ENCODE measurements at places on chromosomes 2 and 18.

DNA sequence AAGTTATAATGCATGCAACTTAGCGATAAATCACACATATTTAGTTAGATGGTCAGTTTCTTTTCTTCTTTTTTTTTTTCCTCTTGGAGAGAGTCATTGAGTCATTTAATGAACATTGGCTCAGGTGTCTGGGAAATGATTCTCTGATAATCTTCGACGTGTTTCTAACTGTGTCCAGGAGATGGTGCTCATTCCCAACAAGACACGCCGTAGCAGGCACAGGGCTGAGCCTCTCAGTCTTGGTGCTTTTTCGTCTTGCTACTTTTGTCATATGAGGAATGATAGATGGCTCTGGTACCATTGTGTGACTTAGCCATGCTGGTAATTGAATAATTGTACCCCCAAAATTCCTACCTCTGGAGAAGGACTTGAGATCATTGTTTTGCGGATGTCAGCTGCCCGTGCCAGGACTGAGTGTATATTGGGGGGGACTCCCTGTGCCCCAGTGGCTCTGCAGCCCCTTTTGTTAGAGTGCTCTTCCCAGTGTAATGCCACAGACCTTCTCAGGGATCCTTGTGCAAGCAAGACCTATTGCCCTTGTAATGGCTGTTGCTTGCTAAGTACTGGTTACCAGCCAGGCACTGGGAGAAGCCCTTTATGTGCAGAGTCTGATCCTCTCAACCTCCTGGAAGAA, 107.6 kb upstream of the CYRIA start:
- peak; percentile 24 for DNase-seq

GRCh38 chr2:239249776-239250175, 151.0 kb downstream of the HDAC4 start:
- DNase-seq: no peak

GRCh38 chr18:22422909-22423548, 5.3 kb upstream of the CTAGE1 start:
- DNase-seq: no peak

DNA sequence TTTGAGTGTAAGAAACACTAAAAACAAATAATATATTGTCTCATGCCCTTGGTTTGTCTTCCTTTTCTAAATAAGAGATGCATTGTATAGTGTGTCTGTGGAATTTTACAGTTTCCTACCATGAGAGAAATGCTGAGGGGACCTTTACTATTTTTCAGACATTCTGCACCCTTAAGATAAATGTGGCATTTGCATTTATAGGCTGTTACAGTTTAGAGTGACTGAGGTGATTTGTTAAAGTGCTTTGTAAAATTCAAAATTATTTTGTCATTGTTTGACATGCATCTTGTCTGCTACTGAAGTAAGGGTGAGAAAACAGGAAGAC, 78.9 kb upstream of the ZSWIM2 start:
- DNase-seq: no peak

GRCh38 chr2:69154106-69154505, 141.1 kb downstream of the ANTXR1 start:
- DNase-seq: no peak

DNA sequence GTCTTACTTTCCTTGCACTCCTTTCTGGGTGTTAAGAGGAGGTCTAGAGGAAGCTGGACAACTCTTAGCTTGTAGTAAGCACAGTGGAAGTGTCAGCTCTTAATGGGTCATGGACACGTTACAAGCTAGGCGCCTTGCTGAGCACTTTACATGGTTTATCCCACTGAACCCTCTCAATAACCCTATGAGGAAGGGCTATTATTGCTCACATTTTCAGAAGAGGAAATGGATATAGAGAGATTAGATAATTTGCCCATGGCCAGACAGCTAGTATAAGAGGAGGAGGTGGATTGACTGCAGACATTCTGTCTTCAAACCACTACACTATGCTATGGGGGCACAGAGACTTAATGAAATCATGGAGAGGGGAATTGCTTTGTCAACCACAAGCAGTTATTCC, 8.3 kb upstream of the IL1RN start:
- DNase-seq: no peak

DNA sequence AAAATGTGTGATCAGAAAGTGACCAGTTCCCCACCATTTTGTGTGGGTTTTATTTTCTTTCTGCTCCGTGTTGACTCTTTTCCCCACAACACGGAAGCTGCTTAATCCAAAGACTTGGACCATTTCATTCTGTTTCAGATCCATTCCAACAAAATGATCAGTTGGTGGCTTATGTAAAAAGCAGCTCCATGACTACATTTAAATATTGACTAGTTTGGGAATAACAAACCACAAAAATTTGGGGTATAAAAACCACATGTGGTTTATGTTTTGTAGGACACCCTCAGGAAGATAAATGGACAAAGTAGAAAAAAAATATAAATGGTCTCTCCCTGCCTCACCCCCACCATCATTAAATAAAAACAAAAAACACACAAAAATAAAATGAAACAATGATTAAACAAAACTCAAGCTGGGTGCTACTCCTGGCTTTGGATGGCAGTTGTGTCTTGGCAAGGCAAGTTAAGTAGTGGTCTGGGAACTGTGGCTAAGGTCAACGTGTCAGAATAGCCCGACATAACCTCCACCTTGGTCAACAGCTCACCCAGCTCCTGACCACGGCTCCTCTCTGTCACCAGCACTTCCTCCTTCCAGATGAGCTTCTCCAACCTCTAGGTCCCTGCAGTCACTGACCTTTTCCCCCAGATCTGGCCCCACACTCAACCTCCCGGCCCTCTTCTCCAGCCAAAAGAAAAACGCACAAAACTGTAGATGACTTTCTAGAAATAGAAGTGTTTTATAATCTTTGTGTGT, 12.8 kb upstream of the WIPF1 start:
- no peak for DNase-seq

DNA sequence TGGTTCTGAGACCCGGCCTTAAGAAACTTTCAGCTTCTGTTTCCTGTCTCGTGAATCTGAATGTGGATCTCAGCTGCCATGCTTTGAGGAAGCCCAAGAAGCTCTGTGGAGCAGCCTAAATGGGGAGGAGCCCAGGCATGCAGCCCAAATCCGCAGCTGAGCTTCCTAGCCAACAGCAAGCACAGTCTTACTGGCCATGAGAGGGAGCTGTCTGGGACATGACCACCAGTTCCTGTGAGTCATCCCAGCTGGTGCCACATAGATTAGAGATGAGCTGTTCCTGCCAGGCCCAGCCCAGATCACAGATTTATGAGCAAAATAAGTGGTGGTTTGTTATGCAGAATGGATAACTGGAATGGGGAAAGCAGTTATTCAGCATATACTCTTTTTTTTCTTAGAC, 224.4 kb upstream of the APCDD1 start:
- DNase-seq: no peak

- no peak for DNase-seq
Observed at GRCh38 chr2:20915271-20915670, 92.4 kb upstream of the LDAH start.

DNA sequence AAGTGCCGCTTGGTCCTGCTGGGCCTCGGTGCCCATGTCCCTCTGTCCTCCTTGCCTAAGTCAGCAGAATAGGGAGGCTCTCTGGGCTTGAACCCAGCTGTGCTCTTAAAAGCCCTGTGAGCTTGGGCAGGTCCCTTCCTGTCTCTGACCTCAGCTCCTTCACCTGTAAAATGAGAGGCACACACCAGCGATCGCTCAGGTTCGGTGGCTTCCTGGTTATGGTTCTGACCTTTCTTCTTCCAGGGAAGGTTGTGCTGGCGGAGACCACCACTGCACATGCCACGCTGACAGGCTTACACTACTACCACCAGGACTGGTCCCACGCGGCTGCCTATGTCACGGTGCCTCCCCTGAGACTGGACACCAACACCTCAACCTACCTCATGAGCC, 36.1 kb upstream of the MAPRE3 start:
- no peak for DNase-seq

GRCh38 chr2:152015552-152015951, 83.3 kb downstream of the CACNB4 start:
- DNase-seq: no peak

DNA sequence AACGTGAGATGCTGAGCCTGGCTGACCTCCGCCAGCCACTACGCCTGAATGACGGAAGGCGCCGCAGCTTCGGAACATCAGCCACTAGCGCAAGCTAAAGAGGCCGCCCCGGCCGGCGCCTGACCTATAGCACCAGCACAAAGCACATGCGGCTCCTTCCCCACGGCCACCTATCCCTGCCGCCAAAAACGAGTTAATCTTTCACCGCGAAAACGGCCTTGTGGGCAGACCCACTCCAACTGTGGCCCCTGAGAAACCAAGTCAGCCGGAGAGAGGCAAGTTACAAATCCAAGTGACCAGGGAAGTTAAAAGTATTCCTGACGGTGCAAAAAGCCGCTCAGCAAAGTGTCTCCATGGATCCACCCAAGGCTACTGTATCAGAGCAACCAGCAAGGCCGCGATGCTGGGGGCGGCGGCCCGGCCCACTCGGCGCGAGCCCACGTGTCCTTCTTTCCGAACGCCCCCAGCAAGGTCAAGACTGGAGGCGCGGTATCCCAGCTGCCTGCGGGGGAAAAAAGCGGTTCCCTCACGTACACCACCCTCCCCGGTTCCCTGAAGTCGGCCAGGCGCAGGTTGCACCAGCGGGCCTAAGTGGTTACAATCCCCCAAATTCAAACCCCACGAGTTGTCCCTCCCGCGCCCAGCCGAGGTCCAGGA, 575 bp downstream of the HSPD1 start:
- DNase-seq: no peak

- DNase-seq: no peak
Observed at GRCh38 chr2:191481305-191482070, 196.4 kb upstream of the NABP1 start.

- DNase-seq: no peak
Observed at GRCh38 chr2:145689277-145689676, 1169.4 kb upstream of the ZEB2 start.

- no peak for DNase-seq
Observed at GRCh38 chr2:38740851-38741731, 10.1 kb downstream of the SRSF7 start.

- DNase-seq: no peak
Observed at GRCh38 chr18:9139400-9140039, 2.9 kb downstream of the ANKRD12 start.

- DNase-seq: no peak
Observed at GRCh38 chr18:21241301-21242048, 557 bp upstream of the GREB1L start.

GRCh38 chr18:50262977-50263376, 3.3 kb downstream of the CFAP53 start:
- DNase-seq: no peak

DNA sequence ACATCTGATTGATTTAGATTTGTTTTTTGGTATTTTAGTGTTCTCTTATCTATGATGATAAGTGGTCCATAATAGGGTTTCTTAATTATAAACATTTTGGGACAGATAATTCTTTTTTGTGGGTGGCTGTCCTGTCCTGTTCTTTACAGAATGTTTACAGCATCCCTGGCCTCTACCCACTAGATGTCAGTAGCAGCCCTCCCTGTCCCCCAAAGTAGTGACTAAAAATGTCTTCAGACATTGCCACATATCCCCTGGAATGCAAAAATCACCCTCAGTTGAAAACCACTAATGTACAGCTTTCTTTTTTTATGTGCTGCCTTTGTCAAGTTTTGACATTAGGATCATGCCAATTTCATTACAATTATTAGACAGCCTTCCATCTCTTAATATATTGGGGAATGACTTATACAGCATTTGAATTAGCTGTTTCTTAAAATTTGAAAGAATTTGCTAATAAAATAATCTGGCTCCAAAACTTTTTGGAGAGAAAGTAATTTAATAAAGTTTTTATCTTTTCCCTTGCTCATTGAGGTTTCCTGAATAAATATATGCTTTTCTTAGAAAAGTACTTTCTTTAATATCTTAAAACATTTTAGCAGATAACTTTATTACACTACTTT, 19.5 kb downstream of the WIPF1 start:
- DNase-seq: peak; percentile 24

GRCh38 chr18:41323044-41323443, 632.0 kb upstream of the PIK3C3 start:
- DNase-seq: no peak

GRCh38 chr18:40738321-40738880, 1216.6 kb upstream of the PIK3C3 start:
- no peak for DNase-seq

DNA sequence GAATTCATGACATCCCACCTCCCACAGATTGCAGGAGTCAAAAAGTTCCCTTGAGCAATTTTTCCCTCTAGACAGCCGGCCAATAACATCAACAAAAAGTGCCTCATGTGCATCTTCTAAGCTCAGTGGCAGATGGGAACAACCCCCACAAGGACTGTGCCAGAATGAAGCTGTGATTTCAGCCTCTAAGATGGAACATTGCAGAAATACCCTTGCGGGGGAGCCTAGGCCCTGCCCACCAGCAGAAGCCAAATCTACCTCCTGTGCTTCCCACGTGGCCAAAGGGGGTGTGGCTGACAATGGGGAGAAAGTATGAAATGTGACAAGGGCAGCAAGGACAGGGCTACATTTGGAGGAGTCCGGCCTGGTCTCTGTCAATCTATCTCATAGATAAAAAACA, 482.3 kb downstream of the TGIF1 start:
- no peak for DNase-seq

DNA sequence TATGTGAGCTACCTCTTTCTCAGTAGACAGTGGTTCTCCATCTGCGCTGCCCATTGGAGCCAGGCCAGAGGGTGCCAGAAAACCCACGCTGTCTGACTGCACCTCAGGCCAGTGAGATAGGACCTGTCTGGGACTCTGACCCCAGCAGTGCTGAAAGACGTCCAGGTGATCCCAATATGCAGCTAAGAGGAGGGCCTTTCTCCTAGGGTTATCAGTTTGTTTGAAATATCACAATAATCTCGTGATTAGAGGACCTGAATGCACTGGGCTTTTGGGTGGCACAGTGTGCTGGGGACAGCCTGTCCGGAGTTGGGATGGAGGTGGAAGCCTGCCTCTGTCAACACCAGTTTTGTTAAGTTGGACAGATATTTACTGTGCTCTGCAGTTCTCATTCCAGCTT, 216.3 kb downstream of the LDLRAD4 start:
- no peak for DNase-seq

DNA sequence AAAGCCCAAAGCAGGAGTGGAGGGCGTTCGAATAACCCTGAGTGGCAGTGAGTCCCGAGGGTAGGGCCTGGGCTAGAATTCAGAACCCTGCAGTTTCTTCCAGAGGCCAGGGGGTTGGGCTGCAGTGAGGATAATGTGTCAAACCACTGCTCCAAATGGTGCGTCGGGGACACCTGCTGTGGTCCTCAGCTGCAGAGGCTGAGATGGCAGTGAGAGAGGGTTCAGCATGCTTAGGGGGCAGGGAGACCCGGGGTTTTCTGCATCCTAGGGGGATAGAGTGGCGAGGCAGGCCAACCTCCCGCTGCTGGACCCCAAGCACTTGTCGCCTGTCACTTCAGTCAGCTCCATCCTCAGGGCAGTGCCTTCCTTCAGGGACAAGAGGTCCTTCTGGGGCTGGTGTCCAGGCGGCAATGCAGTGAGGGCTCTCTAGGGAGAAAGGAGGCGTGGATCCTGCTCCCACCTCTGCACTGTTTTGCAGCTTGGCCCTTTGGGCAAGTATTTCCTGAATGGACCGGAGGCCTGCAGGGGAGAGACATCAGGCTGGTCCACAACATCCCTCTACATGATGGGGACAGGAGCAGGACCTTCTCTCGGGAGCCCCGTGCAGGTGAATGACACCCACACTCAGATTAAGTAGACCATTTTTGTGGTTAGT, 8.4 kb upstream of the NTSR2 start:
- DNase-seq: no peak

All from amniotic stem cell (primary cell).